NCI-H69 (cell line): ENCODE measurements at places on chromosomes 7 and 10.

DNA sequence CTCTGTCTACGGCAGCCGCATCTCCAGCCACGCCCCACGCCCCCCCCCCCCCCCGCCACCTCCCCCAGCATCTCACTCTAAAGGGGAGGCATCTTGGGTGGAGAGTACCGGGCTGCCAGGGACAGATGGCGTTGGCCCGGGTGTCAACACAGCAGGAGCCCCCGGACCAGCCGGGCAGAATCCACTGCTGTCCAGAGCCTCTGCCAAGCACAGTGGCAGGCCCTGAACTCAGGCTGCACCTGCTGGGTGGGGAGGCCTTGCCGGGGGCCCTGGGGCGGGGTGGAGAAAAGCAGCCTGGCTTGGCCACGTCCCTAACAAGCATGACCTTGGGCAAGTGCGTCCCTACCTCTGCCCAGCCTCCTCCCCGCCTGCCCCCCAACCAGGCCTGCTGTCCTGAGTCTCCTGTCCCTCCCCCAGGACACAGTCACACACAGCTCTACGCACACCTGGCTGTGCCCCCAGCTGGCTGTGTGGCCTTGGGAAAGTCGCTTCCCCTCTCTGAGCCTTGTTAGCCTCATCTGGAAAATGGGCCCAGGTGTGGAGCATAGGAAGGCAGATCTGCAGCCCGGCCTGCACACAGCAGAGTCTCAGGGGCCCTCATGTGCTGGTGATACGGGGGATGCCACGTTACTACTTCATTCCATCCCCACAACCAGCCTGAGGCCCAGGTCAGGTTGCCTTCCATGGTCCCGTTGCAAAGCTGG lies 45.2 kb downstream of the MICALL2 start:
- DNase-seq, result peak; percentile 93

DNA sequence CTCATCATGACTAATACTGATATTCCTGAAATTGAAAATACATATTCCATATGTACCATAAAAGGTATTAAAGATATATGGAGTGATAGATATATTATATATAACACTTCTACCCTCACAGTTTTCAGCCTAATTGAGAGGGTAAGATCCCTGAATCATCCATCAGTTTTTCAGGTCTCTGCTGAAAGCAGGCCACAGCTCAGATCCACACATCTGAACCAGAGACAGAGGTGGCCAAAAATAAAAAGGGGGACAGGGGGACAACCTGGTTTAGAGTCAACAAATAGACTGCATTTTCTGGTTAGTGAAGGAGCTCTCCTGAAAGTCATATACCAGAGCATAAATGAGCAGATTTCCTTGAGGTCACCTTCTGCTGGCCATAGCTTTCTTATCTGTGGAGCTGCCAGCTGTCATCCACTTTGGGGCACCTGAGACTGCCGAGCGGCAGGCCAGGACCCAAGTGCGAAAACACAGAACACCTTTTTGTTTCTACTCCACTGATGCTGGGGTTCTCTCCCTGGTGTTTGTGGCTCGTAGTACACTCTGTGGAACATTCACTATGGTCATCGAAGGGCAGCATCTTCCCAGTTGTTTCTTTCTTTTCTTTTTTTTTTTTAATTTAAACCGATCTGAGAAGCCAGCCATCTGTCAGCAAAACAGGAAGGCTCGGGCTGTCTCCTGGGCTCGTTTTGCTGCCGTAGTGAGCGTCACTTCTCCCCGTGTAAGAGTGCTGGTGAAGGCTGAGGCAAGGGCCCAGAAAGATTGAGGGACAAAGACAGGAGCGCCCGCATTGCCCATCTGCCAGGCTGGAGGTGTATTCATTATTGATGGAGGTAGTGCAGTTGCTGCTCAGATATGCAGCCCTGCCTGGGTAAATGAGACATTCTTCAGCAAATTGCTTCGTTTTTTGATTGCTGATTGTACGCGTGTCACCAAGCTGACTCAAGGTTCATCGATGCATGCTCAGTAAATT lies 13.5 kb downstream of the IKZF1 start:
- DNase-seq, result no peak

DNA sequence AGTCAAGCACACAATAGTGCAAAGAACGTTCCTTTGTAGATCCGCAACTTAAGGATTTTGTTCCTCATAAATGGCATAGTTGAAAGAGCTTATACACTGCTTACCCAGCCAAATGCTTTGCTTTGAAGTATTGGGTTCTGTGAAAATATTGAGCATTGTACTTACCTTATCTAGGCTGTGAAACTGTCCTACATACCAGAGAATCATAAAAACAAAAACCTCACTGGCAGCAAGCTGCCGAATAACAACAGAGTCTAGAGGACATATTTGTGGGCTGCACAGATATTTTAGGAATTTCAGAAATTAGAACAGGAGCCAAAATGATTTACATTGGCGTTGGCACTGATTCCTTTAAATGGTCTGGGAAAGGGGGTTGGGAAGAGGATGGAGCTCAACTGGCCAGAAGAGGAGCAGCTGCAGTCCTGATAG lies 174.8 kb downstream of the RTKN2 start:
- DNase-seq, result no peak

- DNase-seq, result peak; percentile 43
These were observed 173.5 kb upstream of the ADCY1 start for GRCh38 chr7:45400680-45401079.

DNA sequence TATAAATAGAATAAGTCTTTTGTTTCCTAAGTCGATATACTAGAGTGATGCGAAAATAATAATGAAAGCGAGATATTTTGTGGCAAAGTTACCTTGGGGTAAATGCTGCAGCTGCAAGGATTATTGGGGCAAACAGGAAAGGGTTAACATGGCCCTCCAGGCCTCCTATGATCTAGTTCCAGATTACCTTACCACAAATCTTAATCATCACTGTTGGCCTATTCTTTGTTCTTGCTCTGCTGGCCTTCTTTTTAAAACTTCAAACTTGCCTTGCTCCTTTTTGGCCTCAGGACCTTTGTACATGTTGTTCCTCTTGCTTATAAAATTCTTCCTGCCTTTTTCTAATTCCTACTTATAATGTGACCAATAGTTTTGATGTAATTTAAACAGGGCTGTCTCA lies 81.5 kb downstream of the SEMA3C start:
- DNase-seq, result no peak

- DNase-seq, result peak; percentile 16
These were observed 99.3 kb downstream of the ARHGAP22 start for GRCh38 chr10:48505394-48506112.

DNA sequence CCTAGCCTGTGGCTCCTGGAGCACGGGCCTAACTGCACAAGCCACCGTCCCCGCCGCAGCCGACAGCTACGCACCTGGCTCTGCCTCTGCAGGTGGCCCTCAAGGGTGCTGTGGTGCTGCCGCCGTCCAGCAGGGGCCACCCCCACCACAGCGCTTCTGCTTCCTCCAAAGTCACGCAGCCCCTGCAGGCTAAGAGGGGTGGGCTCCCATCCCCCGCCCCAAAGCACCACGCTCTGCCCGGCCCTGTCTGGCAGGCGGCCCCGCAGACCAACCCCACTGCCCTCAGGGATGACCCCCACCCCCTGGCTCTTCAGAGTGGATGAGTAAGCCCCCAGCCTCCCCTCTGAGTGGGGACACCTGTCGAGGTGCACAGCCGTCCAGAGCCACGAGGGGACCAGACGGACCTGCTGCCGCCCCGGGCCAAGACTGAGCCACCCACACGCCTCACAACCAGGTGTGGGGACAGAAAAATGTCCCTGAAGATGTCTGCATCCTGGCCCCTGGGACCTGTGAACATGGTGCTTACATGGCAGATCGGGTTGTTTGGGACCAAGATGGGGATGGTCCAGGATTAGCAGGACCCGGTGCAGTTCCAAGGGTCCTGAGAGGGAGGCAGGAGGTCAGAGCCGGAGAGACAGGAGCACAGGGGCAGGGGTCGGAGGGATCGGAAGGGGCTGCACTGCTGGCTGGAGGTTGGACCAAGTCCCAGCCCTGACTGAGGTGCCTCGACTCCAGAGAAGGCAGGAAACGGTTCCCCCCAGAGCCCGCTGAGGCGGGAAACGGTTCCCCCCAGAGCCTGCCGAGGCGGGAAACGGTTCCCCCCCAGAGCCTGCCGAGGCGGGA lies 9.0 kb upstream of the ADAP1 start:
- peak; percentile 57 for DNase-seq

- DNase-seq, result no peak
These were observed 224.3 kb upstream of the IGFBP3 start for GRCh38 chr7:46145412-46145811.

DNA sequence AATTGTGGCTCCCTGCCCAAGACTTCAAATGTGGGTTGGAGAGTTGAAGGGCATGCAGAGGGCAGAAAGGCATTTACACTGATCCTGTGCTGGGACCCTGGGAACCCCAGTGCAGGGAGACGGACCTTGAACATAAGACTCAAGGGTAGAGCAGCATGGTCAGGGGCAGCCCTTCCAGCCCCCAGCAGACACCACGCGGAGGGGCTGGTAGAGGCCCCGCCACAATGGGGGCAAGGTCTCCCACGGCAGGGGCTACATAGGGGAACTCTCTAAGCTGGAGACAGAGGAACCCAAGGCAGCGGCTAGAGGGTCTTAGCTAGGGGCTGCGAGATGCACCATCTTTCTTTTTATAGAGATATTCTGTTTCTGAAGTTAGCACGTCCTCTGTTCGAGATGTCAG lies 45.2 kb upstream of the EBF3 start:
- no peak for DNase-seq

DNA sequence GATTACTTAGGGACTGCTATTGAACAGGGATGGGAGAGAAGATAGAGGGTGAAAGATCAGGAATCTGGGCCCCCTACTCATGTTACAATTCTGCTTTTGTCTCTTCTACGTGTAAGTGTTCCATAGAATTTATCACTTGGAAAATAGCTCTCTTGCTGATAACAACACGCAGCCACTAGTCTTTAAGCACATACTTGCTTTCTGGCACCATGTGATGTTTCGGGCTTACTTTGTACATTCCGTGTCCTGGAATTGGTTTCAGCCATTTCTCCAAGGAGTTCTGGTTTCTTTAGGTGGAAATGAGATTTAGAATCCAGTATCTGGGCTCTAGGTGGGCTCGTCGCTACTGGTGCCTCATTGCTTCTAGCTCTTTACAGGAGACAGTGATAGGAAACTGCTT lies 59.7 kb downstream of the TFAM start:
- peak; percentile 36 for DNase-seq

DNA sequence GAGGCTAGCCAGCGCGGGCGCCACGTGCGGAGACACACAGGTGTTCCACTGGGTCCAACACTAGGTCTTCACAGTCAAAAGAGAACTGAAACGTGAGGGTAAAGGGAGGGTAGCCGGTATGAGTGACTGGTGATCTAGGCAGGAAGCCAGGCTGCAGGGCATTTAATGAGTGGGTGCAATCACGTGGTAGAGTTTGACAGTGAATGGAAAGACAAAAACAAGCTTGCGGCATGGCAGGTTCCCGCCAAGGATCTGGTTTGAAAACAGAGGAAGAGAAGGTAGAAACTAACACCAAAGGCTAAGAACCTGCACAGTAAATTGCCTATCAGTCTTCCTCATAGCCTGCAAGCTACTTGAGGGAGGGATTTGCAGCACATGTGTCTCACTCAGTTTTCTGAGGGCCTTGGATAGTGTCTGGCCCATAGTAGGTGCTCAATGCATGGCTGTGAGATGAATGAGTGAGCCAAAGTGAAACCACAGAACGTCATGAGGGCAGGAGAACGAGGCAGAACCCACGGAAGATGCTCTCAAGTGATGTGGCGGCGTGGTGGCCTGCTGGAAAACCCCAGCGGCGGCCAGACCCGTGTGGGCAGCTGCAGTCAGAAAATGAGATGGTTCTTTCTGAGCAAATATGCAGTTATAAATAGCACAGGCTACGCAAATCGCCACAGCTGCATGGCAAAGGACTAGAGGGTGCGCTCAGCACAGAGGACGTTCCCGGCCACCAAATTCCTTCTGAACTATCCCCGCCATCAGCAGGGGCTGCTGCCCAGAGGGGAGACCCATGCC lies 183.6 kb upstream of the NFE2L3 start:
- DNase-seq, result peak; percentile 14

DNA sequence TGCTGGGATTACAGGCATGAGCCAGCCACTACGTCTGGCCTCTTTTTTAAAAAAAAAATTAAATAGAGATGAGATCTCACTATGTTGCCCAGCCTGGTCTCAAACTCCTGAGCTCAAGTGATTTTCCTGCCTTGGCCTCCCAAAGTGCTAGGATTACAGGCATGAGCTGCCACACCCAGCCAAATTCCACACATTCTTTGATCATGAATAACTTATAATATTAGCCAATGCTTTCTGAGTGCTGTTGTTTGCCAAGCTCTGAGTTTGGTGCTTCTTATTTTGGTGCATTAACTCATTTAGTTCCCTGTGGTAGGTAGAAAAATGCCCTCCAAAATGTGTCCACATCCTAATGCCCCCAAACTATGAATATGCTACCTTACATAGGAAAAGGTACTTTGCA lies 47.2 kb upstream of the MKI67 start:
- no peak for DNase-seq

DNA sequence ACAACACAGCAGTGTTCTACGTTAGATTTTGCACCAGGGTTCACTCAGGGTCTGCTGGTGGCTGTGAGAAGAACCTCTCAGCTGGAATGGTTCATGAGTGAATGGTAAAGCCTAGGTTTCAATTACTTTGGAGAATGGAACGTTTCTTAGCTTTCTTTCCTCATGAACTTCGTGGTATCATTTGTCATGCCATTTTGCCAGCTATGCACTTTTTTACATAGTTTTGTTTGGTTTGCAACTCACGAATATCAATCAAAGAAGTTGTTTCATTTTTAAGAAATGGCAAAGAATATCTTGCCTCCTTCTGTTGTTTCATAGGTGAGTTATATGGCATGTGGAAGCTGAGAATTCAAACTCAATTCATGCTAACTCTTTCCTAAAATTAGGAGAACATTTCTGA lies 34.1 kb upstream of the RAB11FIP2 start:
- no peak for DNase-seq

GRCh38 chr10:114932225-114932624 lies 5.8 kb upstream of the TRUB1 start:
- no peak for DNase-seq

- peak; percentile 9 for DNase-seq
These were observed 2.4 kb downstream of the RBM20 start for GRCh38 chr10:110646417-110647135.

GRCh38 chr7:33250421-33250871 lies 121.1 kb downstream of the BBS9 start:
- no peak for DNase-seq

DNA sequence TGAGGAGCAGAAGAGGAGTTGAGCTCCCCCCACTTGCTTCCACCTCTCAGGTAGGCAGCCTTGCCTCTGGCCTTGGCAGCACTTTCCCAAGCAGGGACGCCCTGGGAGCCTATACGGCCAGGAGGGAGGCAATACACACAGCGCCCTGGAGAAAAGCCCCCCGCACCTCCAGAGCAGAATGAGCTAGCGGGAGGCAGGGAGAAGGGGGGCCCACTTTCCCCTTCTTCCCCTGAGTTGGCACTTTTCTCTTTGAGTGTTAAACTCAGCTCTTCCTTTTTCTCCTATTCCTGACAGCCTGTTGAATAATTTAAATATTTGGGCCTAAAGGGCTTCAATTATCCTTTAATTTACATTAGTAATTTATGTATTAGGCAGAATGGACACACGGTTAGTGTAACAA lies 35.8 kb downstream of the UNC5B start:
- no peak for DNase-seq
